ENCODE measurements at places on chromosomes 2 and 18.
A peak's percentile ranks its signal among the peaks of the same experiment; 100 is the strongest.

DNA sequence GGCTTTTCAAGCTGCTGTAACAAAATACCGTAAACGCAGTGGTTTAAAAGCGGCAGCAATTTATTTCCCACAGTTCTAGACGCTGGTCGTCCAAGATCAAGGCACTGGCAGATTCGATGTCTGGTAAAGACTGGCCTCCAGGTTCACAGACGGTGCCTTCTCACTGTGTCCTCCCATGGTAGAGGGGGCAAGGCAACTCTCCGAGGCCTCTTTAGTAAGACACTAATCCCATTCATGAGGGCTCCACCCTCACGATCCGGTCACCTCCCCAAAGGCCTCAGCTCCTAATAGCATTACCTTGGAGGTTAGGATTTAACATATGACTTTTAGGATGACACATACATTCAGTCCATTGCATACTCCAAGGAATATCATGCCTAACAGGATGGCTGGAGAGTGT lies 117.2 kb downstream of the SH3RF3 start:
- H3K27ac ChIP-seq = no peak overlapping the region
- no peaks in the 10 kb centered on the region for H3K4me1 ChIP-seq
- peak; percentile 14 for DNase-seq
- H3K4me3 ChIP-seq = no peak overlapping the region

- H3K27ac ChIP-seq = no peak overlapping the region
- no peak overlapping the region for H3K4me3 ChIP-seq
- no peaks in the 10 kb centered on the region for H3K4me1 ChIP-seq
- DNase-seq = no peak
Observed at GRCh38 chr2:19021721-19022120, 336.7 kb downstream of the OSR1 start.

DNA sequence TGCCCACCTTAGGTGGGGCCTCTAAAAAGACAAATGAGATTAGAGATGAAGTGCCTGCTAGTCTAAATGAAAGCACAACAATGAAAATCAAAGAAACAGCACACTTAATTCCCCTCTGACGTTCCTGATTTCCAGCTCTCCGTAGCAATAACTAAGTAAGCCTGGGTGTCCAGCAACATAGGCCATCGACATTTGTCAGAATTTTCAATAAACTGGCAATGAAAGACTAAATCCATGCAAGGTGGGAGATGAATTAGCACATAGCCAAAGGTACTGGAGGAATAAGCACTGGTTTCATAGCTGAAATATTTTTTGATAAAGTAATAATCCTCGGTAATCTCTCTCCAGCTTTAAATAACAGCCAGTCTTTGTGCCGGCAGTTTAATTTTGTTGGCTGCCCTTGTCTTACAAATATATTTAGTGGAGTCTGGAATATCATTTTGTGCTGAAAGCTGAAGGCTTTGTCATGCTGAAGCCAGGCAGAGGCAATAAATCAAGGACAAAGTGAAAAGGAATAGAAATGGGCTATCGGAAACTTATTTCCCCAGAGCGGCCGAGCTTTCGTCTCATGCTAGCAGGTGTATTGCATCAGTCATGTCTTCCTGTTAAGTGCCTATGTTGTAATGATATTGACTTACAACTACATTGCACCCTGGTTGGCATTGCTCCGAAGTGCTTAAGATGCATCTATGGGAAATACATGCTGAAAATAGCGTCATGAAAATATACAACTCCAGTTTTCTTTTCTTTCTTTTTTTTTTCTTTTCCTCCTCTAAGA lies 790.1 kb downstream of the CNTNAP5 start:
- H3K27ac ChIP-seq = no peak overlapping the region
- no peaks in the 10 kb centered on the region for H3K4me1 ChIP-seq
- H3K27me3 ChIP-seq = no peaks in the 10 kb centered on the region
- H3K36me3 ChIP-seq = no peaks in the 10 kb centered on the region

- DNase-seq = no peak
- peaks cover 14% of the 10 kb centered on the region for H3K4me1 ChIP-seq
- no peak overlapping the region for H3K4me3 ChIP-seq
- H3K27ac ChIP-seq = no peak overlapping the region
Observed at GRCh38 chr2:190948671-190949070, 65.3 kb downstream of the STAT1 start.

GRCh38 chr2:224126440-224126839 lies 87.4 kb upstream of the SERPINE2 start:
- H3K4me3 ChIP-seq = no peak overlapping the region
- no peaks in the 10 kb centered on the region for H3K36me3 ChIP-seq
- peaks cover 6% of the 10 kb centered on the region for H3K27me3 ChIP-seq
- no peak overlapping the region for H3K27ac ChIP-seq
- H3K4me1 ChIP-seq = no peaks in the 10 kb centered on the region

Measured in activated naive CD4-positive, alpha-beta T cell treated with anti-CD3 and anti-CD28 coated beads, Interleukin-2, amount 10 ng/mL, durations not matched to agents 7 days and 5 days (primary cell).